ENCODE measurements at places on chromosomes 12 and 14.

- DNase-seq, result no peak
Observed at GRCh38 chr12:106255952-106256351, 8.1 kb upstream of the CKAP4 start.

DNA sequence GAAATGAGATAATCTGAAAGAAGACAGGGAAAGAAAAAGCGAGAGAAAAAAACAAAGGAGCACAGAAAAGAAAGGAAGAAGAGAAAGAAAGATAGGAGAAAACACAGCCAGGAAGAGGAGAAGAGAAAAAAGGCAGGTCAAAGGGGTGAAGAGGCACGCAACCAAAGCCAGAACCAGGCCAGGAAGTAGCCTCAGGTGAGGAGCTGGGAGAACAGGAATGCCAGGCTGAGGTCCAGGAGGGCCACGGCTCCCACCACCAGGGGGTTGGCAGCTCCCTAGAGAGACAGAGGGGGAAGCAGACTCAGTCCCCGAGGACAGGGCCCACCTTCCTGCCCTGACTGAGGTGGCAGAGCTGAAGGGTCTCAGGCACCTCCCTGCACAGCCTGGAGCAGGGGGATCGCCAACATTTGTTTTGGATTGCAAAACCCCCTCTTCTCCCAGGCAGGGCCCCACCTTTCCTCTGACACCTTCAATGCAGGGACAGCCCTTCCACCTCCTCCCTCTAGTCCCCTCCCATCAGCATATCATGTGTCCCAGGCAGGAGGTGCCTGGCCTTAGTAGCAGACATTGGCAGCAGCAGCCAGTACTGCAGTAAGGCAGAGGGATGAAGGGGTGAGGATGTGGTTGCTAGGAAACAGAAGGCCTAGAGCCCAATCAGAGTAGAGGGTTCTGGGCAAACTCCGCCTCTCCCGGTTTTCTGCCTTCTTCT lies 2.0 kb upstream of the AP1G2 start:
- DNase-seq, result no peak

- DNase-seq, result no peak
Observed at GRCh38 chr12:95919110-95919509, 23.3 kb downstream of the CCDC38 start.

DNA sequence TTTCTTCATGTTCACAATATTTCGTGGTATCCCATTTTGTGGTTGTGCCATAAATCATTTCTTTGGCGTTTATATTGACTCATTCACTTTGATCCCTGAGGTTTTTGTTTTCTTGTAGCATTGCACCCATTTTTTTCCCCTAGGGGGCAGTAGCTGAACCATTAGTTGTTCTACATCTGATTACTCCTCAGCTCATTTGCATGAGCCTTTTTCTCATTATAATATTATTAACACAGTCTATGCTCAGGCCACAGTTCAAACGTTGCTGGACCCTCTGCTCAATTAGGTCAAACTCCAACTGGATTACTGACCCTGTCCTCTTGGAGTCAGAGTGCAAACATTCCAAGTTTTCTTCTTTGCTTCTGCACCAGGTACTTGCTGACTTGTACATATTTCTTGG lies 475.4 kb upstream of the SEL1L start:
- no peak for DNase-seq

GRCh38 chr12:30047516-30048254 lies 263.9 kb upstream of the TMTC1 start:
- DNase-seq, result no peak

DNA sequence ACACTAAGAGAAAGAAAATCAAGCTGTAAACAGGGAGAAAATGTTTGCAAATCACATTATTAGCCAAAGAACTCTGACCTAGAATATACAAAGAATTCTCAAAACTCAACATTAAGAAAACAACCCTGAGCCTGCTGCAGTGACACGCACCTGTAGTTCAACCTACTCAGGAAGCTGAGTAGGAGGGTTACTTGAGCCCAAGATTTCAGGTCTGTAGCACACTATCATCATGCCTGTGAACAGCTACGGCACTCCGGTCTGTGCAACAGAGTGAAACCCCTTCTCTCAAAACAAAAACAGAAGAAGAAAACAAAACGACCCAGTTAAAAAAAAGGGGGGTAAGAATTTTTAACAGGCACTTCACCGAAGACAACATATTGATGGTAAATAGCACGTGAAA lies 20.8 kb downstream of the SAV1 start:
- no peak for DNase-seq

GRCh38 chr14:90666571-90666970 lies 149.7 kb downstream of the TTC7B start:
- no peak for DNase-seq

- no peak for DNase-seq
Observed at GRCh38 chr12:109239691-109240090, 69.4 kb downstream of the FOXN4 start.

DNA sequence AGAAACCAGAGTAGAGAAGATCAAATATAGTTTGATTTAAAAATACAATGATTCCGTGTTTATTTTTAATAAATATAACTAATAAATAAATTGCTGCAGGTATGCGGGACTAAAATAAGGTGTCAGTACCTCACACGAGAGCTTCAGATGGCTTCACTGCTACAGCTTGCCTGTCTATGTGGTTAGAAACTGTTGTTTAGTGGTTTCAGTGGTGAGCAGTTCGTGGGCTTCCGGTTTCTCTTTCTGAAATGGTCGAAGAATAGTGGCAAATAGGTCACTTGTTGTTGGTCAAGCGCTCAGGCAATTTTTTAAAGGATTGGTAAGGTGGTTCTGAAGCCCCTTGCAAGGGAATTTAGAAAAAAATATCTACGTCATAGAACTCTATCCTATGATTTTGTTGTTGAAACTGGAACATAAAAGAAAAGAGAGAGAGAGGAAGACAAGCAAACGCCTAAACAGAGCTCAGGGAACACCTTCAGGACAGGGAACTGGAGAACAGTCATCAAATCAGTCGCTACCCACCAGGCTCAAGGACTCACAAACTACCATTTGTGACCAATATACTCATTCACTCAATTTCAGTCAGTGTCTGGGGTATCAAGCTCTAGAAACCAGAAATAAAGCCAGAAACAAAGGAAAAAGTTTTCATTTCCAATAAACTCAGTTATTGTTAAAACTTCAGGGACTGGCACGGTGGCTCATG lies 31.3 kb downstream of the GABARAPL1 start:
- no peak for DNase-seq

DNA sequence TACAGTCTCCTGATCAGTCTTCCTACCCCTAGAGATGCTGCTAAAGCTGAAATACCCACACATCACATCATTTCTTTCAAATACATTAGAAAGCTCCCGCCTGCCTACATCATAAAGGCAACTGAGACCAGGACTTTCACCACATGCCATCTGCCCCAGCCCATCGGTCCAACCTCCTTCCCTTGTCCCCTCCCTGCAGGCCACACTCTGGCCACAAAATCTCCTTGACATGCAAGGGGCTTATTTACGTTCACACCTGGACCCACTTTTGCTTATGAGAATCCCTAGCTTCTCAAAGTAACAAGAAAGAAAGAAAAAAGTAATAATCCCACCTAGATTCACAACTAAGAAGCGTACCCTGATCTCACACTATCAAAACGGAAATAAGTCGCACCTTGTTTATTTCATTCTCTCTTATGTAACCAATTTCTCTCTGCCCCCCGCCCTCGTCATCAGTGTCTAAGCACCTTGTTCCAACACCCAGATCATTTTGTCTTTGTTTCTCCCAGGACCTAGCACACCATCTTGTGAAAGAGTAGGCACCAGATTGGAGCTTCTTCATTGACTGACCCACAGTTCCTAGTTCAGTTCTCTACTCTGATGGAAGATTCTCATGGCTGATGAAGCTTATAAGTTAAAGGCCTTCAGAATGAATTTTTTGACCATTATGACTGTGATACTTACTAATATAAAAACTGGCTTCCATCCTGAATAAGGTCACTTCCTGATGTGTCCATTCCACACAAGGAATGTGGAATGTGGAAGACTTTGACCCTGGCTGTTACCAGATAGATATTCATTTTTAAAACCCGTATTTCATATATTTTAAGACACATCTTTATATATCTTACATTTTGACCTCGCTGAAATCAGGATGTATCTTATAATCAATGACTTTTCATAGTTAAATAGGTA lies 7.7 kb downstream of the WSB2 start:
- no peak for DNase-seq

- DNase-seq, result peak; percentile 4
Observed at GRCh38 chr14:102363182-102363943, 622 bp downstream of the TECPR2 start.

GRCh38 chr14:58100735-58101368 lies 51.2 kb downstream of the ARMH4 start:
- DNase-seq, result no peak

- DNase-seq, result no peak
Observed at GRCh38 chr12:94180558-94181296, 32.4 kb downstream of the PLXNC1 start.

GRCh38 chr12:65962036-65962430 lies 137.8 kb downstream of the HMGA2 start:
- no peak for DNase-seq

DNA sequence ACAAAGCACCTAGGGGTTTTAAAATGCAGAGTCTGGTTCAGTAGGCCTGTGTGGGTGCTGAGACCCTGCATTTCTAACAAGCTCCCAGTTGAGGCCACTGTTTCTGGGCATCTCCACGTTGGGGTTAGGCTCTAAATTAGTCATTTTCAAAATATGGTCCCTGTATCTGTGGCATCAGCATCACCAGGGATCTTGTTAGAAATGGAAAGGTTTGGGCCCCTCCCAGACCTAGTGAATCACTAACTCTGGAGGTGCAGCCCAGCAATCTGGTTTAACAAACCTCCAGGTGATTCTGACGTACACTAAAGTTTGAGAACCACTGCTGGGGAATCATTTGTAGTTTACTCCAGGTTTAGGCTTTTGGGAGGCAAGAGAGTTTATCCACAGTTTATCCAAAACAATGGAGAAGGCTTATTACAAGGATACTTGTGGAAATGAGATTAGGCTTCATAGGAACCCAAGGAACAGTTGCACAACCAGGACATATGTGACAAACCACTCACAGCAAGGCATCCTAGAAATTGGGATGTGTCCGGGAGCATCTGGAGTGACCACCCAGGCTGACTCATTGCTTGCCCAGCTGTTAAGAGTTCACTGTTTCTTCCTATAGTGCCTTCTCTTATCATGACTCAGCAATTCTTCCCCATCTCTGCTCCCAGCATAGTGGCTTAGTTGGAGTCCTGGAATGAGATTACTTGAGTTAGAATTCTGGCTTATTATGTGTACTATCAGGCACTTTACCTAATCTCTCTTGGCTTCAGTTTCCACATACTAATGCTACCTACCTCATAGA lies 71.6 kb upstream of the STXBP6 start:
- peak; percentile 65 for DNase-seq

GRCh38 chr14:63243646-63244045 lies 39.4 kb downstream of the RHOJ start:
- DNase-seq, result no peak

GRCh38 chr12:7612851-7613250 lies 52.9 kb downstream of the APOBEC1 start:
- no peak for DNase-seq

- DNase-seq, result no peak
Observed at GRCh38 chr14:68879841-68880575, 87.1 kb upstream of the ZFP36L1 start.

- no peak for DNase-seq
Observed at GRCh38 chr12:111150921-111151840, 217.7 kb downstream of the PHETA1 start.

DNA sequence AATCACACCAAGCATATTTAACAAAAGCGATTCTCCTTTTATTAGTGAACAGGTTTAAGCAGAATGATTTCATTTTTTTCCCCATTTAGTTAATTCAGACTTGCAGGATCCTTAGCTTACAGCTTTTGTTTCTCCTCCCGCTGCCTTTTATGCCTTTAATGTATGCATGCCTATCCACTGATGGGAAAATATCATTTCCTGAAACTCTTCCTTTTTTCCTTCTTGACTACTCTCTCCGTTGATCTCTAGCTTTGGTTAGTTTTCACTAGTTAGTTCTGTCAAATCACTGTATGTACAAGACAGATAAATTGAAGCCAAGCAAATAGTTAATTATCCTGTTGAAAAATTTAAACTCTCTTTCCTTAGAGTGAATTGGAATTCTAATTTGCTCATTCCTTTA lies 26.3 kb downstream of the NKX2-1 start:
- no peak for DNase-seq

DNA sequence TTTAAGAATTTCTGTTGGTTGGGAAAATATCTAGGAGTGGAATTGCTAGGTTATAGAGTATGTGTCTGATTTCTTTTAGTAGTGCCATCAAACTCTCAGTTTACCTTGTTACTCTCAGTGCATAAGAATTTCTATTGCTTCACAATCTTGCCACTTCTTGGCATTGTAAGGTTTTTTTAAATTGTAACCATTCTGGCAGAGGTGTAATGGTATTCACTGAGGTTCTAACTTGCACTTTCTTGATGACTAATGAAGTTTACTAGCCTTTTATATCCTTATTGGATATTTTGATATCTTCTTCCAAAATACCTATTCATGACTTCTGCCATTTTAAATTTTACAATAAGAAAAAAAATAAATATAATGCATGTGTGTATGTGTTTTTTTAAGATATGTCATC lies 478.0 kb downstream of the NAV3 start:
- no peak for DNase-seq

- DNase-seq, result no peak
Observed at GRCh38 chr12:30953257-30953656, 26.7 kb downstream of the TSPAN11 start.

GRCh38 chr12:93425736-93426411 lies 15.9 kb downstream of the UBE2N start:
- DNase-seq, result no peak

DNA sequence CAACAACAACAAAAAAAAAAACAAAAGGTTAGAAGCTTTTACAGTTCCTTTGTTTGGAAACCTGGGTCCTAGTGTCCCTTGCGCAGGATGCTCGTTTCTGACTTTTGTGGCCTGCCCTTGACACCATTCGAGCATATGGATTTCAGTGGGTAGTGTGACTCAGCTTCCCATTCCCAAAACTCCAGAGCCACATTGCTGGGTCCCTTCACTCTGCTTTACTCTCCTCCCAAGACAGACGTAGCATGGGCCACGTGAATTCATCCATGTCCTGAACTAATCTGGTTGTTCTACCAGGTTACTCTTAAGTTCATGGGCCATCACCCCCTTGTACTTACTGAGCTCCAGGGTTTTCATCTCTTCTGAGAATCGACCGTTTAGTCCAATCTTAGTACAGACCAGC lies 68.0 kb upstream of the MAX start:
- DNase-seq, result no peak
